ENCODE measurements at places on chromosomes 1 and 21.

DNA sequence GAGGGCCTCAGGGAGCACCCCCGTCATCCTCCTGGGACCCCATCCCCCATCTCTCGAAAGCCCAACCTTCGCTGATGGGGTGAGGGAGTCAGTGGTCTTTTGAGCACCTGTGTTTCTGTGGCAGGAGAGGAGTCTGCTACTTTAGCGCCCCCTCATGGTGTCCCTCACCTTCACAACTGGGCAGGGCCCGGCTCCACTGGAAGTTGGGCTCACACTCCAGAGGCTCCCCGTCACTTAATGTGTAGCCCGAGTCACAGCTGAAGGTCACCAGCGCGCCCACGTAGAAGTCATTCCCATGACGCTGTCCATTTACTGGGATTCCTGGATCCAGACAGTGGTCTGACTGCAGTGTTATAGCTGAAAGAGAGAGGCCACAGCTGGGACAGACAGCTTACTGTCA lies 139.5 kb upstream of the HMGB4 start:
- DNase-seq: no peak

GRCh38 chr1:159849626-159850366 lies 12.7 kb downstream of the VSIG8 start:
- DNase-seq: no peak

- no peak for DNase-seq
These were observed 244.4 kb downstream of the FOXD2 start for GRCh38 chr1:47682198-47682597.

GRCh38 chr1:94283462-94283861 lies 46.1 kb upstream of the ARHGAP29 start:
- no peak for DNase-seq

- no peak for DNase-seq
These were observed 47.1 kb upstream of the RPL11 start for GRCh38 chr1:23644555-23644866.

DNA sequence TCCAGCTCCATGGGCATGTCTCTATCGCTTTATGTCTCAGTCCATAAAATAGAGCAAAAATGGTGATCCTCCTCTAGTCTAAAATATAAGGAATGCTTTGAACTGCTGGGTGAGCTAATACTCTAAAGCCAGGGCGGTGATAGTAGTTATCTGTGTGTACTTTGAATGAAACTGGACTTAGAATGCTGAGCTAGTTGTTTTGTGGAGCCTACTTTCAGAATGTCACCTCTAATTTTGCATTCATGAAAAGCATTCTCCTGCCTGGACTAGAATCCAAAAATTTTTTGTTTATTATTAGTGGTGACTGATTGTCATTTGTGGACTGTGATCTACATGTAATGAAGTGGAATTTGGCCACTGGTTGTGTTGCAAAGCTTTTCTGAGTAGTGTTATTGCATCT lies 241.6 kb upstream of the C1orf105 start:
- no peak for DNase-seq

DNA sequence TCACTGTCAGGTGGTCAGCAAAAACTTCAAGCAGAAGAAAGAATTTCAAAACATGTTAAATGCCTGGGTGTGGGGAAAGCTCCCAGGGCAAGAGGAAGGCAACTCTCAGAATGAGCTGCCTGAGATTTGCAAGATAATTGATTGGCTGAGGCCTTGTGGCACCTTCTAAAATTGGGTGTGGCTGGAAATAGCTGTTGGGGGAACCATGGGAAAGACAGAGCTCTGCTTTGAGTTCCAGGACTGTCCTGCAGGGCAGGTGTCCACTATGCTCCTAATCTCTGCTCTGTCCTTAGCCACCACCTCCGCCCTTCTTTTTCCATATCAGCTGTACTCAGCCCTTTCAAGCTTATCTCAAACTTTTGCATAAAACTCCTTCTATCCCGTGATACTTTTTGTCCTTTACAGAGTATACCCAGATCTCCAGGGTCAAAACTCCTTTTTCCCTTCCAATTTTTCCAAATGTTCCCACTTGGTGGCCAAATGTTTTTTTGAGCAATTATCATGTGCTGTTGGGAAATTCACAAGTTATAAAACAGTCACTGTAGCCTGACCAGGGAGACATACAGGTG lies 23.8 kb upstream of the PPP2R5A start:
- DNase-seq: no peak

DNA sequence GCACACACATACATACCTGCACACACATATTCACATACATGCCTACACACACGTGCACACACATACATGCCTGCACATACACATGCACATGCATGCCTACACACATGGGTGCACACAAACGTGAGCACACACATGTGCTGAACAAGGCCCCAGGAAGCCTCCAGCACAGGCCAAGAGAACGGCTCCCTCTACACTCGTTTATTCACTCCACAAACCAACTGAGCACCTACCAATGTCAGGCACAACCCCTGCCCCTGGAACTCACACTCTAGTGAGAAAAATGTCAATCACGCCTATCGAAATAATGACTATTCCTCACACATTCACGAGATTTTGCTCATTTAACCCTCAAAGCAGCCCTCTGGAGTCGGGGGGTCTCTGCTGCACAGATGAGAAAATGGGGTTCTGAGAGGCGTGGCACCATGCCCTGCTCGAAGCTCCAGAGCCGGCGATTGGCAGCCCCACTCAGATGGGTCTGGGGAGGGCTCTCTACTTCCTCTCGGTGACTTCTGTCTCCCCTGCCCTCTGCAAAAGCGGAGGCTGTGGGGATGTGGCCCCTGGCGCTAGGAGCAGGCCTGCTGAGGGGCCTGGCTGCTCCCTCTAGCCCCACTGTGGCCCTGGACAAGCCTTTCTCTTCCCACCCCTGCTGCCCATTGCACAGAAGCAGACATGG lies 90.2 kb upstream of the RUNX3 start:
- no peak for DNase-seq

GRCh38 chr1:227913396-227913763 lies 34.4 kb downstream of the WNT9A start:
- DNase-seq: no peak

- peak; percentile 84 for DNase-seq
These were observed 8.7 kb downstream of the TFF3 start for GRCh38 chr21:42306366-42307035.

DNA sequence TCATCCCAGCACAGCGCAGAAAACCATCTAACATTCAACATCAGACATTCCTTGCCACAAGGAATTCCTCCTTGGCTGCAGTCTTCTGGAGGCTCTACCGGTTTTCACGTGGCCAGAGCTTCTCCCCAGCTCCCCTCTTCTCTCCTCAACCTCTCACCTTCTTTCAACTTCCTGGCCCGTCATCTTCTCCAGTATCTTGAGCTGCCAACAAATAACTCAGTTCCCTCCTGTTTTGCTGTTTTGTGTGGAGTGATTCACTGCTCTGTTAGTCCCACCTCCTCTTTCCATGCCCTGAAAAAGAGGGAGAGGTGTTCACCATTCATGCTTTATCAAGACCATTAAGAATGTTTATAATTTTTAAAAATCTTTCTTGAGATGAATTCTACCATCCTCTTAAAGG lies 32.6 kb downstream of the PIGM start:
- no peak for DNase-seq

DNA sequence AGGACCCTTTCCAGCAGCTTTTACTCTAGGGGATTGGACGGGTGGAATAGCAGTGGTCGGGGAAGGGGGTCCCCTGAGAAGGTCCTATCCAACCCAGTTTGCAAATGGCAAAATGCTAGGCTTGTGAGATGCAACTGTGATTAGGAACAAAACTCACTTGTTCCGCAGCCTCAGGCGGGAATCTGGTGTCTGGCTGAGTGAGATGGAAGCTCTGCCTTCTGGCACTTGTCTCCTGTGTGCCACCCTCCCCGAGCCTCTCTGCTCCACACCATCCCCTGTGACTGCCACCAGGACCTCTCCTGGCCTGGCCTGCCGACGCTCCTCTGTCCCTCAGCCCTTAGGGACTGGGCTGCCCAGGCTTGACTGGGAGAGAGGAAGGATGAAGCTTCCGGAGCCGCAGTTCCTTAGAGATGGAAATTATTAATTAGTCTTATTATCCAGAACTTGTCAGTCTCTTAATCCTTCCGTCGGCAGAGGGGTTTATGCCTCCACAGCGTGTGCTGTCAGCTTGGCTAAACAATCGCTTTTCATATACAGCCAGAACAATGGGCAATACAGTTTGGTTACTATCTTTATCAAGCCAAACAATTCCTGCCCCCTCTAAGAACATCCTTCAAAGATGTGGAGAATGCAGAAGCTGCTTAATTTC lies 292.8 kb upstream of the VAMP3 start:
- peak; percentile 32 for DNase-seq

- no peak for DNase-seq
These were observed 39.0 kb downstream of the AHDC1 start for GRCh38 chr1:27564710-27565649.

DNA sequence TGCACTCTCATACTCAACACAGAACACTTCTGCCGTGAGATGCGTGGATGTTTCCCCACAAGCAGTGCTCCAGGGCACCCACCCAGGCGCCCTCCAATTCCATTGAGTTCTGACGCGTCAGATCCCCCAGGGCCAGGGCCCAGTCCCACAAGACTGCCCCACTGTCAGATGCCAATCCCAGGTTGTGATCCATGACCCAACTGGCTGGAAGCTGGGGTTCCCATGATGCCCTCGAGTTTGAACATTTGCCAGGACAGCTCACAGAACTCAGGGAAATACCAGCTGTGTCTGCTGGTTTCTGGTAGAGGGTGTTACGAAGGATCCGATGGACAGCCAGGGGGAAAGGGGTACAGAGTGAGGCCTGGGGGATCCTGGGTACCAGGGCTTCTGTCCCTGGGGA lies 58.4 kb downstream of the AGPAT3 start:
- DNase-seq: no peak

GRCh38 chr21:33844104-33844889 lies 71.3 kb downstream of the ATP5PO start:
- no peak for DNase-seq

GRCh38 chr1:23194119-23194984 lies 22.9 kb downstream of the HTR1D start:
- no peak for DNase-seq

GRCh38 chr1:246384616-246385015 lies 122.5 kb downstream of the SMYD3 start:
- DNase-seq: no peak

DNA sequence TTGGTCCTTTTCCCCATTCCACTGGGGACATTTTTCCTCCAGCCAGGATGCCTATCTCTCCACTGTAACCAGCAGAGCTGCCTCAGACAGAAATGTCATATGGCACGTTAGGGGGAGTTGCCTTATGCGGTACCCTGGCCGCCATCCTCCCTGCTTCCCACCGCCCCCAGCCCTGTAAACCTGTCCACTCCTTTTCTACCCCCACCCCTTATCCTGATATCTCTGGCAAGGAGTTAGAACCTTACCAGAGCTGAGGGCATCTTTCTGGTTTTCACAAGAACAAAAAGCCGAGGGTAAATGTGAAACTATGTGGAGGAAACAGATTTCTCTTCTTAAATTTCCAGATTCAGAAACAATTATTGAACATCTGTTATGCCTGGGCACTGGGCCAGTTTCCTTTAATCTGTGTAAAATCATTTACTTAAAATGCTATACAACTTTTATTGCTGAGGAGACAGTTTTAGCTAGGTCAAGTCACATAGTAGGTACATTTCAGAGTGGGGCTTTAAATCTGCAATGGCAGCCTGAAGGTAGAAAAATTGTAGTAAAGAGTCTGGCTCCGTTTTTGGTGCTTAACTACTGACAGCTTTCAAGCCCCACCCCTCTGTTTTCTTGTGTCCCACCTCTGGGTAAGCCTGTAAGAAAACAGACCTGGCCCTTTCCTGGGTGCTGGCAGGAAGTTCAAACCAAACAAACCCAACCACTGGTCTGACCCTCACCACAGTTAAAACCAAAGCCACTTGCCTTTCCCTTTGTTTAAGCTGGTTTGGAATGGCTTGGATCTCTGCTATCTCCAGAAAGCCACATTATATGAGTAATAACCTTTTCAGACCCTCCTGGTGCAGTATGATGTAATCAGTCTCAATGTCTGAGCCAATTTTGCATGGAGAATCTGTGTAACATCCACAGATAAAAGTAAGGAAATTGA lies 319.0 kb downstream of the HHAT start:
- no peak for DNase-seq

DNA sequence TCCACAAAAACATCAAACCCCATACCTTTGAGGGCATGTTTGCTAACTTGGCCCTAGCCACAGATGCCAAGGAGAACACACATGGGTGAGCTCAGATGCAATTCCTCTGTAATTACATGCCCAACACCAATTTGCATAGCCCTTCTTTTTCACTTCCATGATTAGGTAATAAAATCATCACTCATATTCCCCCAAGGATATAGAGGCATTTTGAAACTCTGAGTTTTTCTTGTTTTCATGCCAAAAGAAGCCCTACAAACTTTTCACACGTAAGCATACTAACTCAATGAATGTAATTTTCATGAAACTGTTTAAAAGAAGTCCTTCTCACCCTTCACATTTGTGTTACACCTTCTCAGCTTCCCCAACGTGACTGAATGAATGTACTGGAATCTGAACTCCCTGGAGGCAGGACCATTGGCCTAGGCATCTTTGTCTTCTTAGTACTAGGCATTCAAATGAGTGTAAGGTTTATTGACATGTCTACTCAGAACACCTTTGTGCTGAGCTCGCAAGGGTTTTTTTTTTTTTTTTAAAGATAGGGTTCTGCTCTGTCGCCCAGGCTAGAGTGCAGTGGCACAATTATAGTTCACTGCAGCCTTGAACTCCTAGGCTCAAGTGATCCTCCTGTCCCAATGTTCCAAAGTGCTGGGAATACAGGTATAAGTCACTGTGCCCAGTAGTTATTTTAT lies 31.0 kb downstream of the FBXO42 start:
- DNase-seq: no peak

DNA sequence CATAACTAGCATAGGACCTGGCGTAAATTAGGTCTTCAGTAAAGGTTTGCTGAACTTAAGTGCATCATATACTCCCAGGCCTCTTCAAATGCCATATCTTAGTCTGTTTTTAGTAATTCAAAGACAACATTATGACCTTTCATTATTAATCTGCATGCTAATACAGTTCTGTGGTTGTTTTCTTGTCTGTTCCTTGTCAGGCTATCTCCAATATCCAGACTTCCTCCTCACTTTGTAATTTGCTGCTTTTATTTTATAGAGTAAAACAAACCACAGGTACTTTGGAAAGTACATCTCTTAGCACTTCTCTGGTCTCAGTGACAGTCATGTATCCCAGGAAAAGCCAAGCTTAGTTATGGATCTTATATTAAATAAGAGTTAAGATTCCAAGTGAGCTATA lies 65.1 kb upstream of the BMP8A start:
- DNase-seq: no peak

DNA sequence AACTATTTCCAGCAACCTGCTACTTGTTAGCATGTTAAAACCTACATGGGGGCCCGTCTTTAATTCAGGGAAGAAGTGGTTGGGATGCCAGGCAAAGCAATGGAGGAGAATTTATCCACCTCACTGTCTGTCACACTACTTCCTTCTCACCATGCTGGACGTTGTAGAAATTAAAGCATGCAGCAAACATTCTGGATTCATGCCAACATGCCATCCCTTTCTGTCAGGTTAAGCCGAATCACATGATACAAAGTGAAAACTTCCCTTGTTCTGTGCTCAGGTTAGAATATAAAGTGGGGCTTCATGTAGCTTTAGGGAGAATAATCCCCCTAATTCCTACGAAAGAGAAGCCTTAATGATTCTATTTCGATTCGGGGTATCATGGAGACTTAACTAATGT lies 95.5 kb downstream of the ERG start:
- DNase-seq: no peak

Measured in NCI-H1417 (cell line).